Dermis lymphatic vessel endothelial cell (primary cell): ENCODE measurements at places on chromosomes 2 and 18. TPM values are rescaled to one million over a fixed set of nuclear protein-coding genes. Genes with fewer than 3 reads are reported as not detected.

SPC25 gene
- 0.76 and 1.4 TPM in 2 replicates for total RNA-seq

AMMECR1L gene
- total RNA-seq, result 14.2 and 16.4 TPM in 2 replicates

RASGRP3 gene
- total RNA-seq, result 234 and 289 TPM in 2 replicates

POMC gene
- total RNA-seq, result 0.54 and 0.86 TPM in 2 replicates

GGCX gene
- 30.2 and 33.7 TPM in 2 replicates for total RNA-seq

HAAO gene
- not detected in 2 replicates for total RNA-seq

ZNF396 gene
- total RNA-seq, result 0.95 and 0.98 TPM in 2 replicates

RBKS gene
- total RNA-seq, result 1.1 and 3.1 TPM in 2 replicates

RAB6C gene
- total RNA-seq, result under 0.01 TPM in 1 of 2 replicates, not detected in the other

LRRTM4 gene
- not detected in 2 replicates for total RNA-seq

MYO5B gene
- 0.17 TPM in 1 of 2 replicates, not detected in the other for total RNA-seq

STK16 gene
- 17.7 and 20.8 TPM in 2 replicates for total RNA-seq
